GM23248 (cell line): ENCODE measurements at places on chromosomes 6 and 20. TPM values are rescaled to one million over a fixed set of nuclear protein-coding genes. Genes with fewer than 3 reads are reported as not detected.

- peak; percentile 47 for DNase-seq
Observed at GRCh38 chr6:112234601-112235000, 19.8 kb downstream of the LAMA4 start.

DNA sequence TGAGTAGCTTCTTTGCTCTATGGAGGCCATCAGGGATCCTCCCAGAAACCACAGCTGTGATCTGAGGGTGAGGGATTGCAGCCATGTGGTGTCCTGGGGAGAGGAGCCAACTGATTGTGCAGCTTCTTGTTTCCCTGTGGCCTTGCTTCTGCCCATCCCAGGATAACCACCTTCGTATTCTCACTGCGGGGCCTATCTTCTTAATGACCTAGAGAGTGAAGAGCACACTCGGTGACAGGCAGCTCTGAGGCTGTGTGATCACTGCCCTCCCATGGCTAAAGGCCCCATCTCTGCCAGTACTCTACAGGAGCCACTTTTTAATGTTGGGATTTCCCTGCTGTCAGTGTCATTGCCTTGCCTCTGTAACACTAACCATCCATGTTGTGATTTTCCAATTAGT lies 5.3 kb upstream of the RAET1L start:
- DNase-seq, result no peak

TGM3 gene
- total RNA-seq, result 0.11 TPM in 1 of 2 replicates, not detected in the other

BAK1 gene
- 18.8 and 22.5 TPM in 2 replicates for total RNA-seq

DNA sequence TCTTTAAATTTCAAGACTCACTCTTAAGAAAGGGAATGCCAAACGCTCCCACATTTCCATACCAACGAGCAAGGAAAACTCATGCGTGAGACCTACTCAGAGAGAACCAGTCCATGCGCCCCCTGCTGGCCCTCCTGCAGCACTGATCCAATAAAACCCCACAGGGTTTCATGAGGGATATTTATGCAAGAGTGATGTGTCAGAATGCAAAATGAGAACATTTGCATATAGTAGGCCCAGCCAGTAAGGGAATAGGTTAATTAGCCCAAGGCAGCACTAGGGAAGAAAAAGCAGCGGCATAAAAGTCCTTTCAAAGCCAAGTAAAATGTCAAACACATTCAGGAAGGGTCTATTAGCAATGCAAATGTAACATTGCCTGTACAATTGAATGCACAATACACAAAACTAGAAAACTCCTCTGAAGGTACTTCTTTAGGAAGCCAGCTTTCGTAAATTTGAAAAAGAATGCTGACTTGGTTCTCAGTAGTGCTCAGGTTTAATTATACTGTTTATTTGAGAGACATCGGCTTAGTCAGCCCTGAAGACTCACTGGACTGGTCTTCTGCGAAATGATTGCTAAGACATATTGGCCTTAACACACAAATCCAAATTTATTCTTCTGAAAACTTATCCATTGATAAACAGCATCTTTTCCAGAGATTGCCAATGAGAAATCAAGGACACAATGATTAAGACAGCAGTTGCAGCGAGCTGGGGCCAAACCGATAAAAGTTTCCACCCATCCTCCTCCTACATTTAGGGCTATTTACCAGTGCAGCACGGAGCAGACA lies 93.2 kb downstream of the GMPR start:
- peak; percentile 86 for DNase-seq

CDH4 gene
- total RNA-seq, result 3.9 and 4.4 TPM in 2 replicates

DNA sequence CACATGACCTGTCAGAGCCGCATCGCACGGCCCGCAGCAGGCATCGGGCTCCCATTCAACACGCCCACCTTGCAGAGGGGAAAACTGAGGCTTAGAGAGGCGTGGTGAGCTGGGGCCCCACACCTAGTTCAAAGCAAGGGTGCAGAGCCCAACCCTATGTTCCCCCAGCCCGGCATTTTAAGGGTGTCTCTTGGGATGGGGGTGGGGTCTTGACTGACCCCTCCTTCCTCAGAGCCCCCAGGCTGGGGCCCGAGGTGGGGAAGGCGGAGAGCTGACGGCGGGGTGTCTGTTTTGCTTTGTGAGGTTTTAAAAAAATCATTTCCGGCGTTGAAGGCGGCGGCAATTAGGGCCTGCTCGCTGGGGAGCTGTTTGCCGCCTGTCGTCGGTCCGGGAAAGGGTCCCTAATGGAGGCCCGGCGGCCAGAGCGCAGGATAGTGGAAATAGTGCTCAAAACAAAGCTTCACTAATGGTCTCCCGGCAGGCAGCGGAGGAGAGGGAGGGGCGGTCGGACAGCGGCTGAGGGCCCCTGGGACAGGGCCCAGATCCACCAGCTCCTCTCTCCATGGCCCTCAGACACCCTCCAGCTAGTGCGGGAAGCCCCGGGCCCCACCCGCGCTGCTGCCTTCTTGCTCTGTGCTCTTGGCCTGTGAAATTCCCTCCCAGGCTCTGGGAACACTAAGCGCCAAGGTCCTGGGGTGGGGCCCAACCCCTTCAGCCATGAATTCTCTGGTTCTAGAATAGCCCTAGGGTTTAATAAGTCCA lies 11.9 kb downstream of the VSTM2L start:
- no peak for DNase-seq

GRCh38 chr20:52331655-52332054 lies 140.1 kb upstream of the ZFP64 start:
- DNase-seq, result no peak

KLC4 gene
- total RNA-seq, result 15.0 and 32.2 TPM in 2 replicates

TRIM31 gene
- total RNA-seq, result not detected in 2 replicates

OPRL1 gene
- total RNA-seq, result 0.86 and 1.1 TPM in 2 replicates

- DNase-seq, result no peak
Observed at GRCh38 chr6:38843798-38844197, 128.7 kb downstream of the DNAH8 start.

SLC16A10 gene
- not detected in 2 replicates for total RNA-seq

DNA sequence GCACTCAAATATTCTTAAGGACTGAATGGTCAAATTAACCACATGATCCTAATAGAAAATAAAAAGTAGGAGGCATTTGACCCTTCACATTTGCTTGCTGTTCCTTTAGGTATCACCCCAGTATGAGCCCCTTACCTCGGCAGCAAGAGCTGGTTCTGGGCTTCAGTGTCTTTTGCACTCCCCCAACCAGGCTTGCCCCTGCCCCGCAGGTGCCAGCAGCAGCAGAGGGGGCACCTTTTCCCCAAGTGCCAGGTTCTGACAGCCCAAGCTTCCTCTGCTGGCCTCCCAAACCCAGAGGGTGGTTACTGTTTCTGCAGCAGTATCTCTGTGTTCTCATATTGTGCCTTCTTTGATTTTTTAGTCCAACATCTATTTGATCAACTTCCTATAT lies 23.2 kb downstream of the UBE2V1 start:
- DNase-seq, result no peak
